ENCODE measurements at places on chromosomes 6 and 20.

DNA sequence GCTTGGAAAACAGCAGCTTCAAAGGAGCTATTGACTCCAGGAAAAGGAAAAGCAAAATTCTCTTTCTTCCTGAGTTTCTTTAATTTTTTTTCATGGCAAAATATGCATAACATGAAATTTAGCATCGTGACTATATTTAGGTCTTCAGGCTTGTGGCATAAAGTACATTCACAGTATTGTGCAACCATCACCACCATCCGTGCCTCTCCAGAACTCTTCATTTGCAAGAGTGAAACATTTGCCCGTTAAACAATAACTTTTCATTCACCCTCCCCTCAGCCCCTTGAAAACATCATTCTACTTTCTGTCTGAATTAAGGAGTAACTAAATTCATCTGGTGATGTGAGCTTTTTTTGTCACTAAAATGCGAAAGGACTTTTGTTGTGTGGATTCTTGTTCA, 251.7 kb downstream of the PHACTR1 start:
- no peak for DNase-seq

DNA sequence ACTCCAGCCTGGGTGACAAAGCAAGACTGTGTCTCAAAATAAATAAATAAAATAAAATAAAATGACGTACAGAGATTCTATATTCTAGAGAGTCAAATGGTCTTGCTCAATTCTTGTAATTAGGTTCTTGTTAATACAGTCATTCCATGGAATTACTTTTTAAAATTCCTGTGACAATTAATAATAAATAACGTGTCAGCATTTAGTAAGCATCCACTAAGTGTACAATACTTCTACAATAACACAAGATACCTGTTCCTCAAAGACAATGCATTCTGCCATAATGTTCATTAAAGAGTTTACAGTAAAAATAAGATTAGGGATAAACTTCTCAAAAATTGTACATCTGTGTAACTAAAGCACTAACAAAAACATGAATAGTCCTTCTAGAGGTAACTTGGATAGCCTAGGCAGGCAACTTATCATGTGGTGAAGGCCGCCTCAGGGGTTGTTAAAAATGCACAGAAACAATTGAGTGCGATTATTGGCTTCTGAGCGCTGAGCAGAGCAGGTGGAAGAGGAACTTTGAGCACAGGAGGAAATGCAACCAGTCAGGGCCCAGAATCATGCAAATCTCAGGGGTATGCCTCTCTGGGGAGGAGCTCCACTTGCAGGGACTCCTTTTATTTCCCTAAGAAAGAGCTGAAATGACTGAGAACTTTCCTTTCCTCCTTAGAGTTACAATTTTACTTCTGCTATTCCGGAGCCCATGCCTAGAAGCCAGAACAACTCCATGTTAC, 37.1 kb downstream of the QRSL1 start:
- DNase-seq = no peak

GRCh38 chr6:135871296-135871695, 19.8 kb downstream of the PDE7B start:
- no peak for DNase-seq

GRCh38 chr6:157764178-157765068, 58.6 kb upstream of the SNX9 start:
- peak; percentile 62 for DNase-seq

GRCh38 chr20:45467861-45468260, 1.7 kb upstream of the WFDC2 start:
- DNase-seq = no peak

DNA sequence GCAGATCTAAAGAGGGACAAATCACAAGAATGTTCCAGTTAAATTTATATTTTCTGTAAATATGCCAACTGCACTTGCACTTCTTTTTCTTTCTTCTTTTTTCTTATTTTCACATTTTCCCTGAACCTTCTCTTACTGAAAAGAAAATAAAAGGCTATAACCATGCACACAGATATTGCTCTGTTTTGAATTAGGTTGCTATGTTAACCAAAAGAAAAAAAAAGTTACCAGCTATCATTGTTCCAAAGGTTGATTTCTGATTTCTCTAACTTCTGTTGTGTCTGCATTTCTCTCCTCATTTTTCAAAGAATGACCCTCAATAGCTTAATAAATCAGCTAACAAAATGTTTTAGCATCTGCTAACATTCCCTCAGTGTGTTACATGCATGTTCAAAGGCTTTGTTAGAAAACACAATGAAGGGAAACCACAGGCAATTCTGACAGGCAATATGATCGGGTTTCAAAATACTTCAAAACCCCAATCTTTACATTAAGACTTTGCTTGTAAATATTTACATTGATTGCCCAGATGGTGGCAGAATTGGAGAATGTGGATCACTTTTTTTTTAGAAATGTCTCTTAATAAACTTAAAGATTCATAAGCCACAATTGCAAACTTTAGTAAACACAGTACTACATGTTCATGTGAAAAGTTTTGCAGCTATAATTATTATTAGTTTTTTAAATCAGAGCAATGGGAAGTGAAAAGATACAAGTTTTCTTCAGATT, 928.3 kb upstream of the FLRT3 start:
- no peak for DNase-seq

GRCh38 chr6:109239651-109240321, 142.5 kb downstream of the CD164 start:
- no peak for DNase-seq
